ENCODE measurements at places on chromosomes 12 and 14. TPM values are rescaled to one million over a fixed set of nuclear protein-coding genes. Genes with fewer than 3 reads are reported as not detected.

Gene ZFHX2
- 1.9 TPM for total RNA-seq

Gene PUS7L
- 24.5 TPM for total RNA-seq

Gene SERPINA4
- total RNA-seq = not detected

Gene SLC4A8
- 8.3 TPM for total RNA-seq

Gene IRAK4
- total RNA-seq = 28.3 TPM

Gene BEST3
- total RNA-seq = not detected

Gene CPNE8
- total RNA-seq = 8.2 TPM

Gene SPTB
- total RNA-seq = under 0.01 TPM

Gene SMARCC2
- 30.7 TPM for total RNA-seq

Gene HCAR2
- total RNA-seq = not detected

Gene ITGA7
- total RNA-seq = 1.2 TPM

Gene KRT79
- not detected for total RNA-seq

Gene NDUFA9
- 65.7 TPM for total RNA-seq

Measured in myometrial cell (primary cell).